M059J (cell line): ENCODE measurements at places on chromosomes 13 and 19. TPM values are rescaled to one million over a fixed set of nuclear protein-coding genes. Genes with fewer than 3 reads are reported as not detected.

Gene SLC6A16
- 0.05 TPM in 2 replicates for total RNA-seq

GRCh38 chr13:107209824-107210722, 642.1 kb upstream of the ARGLU1 start:
- no peak for DNase-seq

DNA sequence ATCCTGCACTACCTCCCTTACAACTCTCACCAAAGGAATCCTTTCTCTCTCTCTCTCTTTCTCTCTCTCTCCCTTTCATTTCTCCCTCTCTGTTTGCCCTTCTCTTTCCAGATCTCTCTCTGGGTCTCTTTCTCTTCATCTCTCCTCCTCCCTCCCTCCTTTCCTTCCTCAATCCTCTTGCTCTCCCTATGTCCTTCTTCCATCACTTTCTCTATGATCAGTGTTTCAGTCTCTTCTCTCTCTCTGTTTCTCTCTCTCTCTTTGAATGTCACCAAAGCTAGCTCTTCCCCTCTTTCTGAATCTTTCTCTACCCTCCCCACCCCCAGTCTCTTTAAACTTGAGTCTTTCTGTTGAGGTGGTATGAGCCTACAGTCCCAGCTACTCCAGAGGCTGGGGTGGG, 19.8 kb upstream of the KLK4 start:
- no peak for DNase-seq

- DNase-seq = no peak
Measured at GRCh38 chr13:95470574-95471366, 81.8 kb upstream of the CLDN10 start.

GRCh38 chr19:40831502-40832430, 18.5 kb downstream of the CYP2A6 start:
- peak; percentile 99 for DNase-seq

DNA sequence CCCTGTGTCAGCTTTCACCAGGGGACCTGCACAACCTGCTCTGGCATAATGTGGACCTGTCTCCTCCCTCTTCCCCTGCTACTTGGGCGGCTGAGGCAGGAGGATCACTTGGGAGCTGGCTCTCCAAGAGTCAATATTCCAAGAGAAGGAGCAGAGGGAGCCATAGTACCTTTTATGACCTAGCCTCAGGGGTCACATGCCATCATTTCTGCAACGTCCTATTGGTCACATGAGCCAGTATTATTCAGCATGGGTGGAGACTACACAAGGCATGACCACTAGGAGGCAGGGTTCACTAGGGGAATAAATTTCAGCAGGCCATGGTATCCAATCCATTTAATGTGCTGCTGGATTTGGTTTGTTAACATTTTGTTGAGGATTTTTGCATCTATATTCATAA, 12.0 kb upstream of the SHFL start:
- peak; percentile 43 for DNase-seq

DNA sequence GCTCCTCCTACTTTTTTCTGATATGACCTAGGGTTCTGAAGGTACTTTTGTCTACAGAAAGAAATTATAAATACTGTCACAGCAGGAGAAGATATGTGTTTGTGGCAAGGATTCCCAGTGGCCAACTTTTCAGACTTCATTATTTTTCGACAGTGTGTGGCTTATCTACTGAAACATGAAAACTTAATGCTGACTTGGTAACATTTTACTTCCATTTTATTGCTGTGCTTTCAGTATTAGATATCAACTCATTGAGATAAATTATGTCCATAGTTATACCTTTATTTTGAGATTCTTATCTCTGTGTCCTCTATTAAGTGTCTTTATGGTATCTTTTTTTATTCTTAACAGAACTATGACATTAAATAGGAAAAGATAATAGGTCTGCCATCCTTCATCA, 700.0 kb downstream of the PCDH9 start:
- DNase-seq = no peak

- peak; percentile 38 for DNase-seq
Measured at GRCh38 chr13:37209621-37210580, 104.4 kb upstream of the CSNK1A1L start.

Gene ZNF320
- total RNA-seq = 4.8 and 11.9 TPM in 2 replicates

DNA sequence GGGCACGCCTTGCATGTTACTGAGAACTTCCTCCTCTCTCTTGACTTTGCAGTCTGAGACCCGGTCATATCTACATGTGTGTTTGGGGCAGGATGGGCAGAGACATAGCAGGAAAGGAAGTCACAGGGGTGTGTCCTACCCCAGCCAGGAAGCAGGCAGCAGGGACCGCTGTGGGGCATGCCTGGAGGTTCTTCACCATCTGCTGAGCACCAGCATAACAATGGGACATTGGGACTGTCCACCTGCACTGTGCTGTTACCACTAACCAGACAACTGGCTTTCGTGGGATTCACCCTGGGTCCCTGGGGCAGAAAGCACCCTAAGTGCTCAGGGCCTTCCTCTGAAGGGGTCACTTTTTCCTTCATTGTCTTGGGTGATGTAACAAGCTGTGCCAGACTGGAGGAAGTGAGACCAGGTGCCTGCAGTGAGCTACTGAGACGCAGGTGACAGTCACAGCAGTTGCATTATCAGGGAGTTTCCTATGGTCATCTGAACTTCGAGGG, 2.6 kb upstream of the HAUS5 start:
- no peak for DNase-seq

DNA sequence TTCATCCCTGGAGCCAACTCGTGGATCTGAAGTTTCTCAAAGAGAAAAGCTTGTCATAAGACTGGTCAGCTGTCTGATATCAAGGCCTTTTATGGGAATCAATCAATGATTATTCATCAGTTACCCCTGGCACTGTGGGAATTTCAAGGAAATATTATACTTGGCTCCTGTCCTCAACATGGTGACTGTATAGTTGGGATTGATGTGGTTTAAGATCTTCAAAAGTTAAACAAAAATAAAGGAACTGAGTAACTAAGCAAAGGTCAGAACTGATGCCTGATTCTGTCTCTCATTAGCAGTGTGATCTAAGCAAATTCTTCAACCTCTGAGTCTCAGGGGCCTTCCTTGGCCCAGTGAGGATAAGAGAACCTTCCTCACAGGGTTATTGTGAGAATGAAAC, 22.2 kb upstream of the SERPINE3 start:
- peak; percentile 71 for DNase-seq

- peak; percentile 93 for DNase-seq
Measured at GRCh38 chr13:25901460-25902376, 150.1 kb downstream of the SHISA2 start.

DNA sequence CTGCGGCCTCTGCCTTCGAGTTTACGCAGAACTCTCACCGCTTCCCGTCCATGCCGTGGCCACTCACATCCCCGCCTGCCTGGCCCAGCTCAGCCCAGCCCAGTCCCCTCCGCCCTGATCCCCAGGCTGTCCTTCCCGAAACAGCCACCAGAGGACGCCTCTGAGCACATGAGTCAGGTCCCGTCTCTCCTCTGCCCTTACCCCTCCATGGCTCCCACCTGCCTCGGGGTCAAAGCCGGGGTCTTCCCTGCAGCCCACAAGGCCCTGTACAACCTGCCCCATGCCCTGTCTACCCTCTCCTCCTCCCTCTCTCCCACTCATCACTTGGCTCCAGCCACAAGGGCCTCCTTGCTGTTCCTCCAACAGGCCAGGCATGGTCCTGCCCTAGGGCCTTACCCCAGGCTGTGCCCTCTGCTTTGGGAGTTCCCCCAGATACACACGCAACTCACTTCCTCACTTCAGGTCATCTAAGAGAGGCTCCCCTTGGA, 8.1 kb upstream of the SEMA6B start:
- peak; percentile 41 for DNase-seq

GRCh38 chr19:39052243-39052746, 19.9 kb upstream of the FBXO27 start:
- peak; percentile 52 for DNase-seq

DNA sequence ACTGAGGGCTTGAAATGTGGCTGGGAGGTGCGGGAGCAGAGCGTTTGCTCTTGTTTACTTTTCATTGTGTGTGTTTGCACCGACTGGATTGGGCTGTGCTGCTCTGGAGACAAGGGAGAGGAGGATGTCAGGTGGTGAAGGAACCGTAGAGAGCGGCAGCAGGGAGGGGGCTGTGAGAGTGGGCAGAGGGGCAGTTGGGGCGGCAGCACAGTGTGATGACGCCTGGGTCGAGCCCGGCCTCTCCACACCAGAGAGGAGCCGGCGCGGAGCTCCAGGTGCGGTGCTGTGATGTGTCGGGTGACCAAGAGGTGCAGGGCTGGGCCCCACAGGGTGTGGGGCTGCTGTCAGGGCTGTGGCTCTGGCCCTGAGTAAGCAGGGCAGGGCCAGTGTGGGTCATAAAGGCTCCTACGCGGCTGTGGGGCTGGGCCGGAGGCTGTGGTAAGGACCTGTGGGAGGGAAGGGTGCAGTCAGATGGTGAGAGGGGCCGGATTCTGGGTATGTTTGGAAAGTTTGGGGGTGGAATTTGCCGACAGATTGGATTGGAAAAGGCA, 10.5 kb downstream of the NAXD start:
- no peak for DNase-seq

DNA sequence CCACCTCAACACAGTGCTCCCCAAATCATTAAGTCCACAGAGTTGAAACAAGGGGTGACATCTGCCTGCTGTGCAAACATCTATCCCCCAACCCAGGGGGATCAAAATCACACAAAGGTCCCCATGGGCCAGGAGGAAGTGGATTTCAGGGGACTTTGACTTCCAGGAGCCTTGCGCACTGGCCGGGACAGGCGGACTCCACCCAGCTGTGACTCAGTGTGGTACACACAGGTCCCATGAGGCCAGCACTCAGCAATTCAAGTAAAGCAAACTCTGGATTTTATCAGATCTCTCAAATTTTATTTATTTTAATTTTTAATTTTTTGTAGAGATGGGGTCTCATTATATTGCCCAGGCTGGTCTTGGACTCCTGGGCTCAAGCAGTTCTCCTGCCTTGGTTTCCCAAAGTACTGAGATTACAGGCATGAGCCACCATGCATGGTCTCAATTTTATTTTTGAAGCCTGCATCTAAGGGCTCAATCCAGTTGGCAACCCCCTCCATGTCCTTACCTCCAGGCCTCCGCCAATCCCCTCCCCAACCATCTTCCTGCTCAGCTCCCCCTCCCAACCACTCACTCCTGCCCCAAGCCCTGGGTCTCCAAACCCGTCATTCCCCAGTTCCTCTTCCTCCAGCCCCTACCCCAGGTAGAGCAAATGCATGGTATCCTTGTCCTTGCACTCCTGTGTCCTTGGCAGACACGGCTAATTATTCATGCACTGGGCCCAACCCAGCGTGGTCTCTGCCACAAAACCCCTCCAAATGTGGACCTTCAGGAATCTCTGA, 18.2 kb downstream of the ARHGAP33 start:
- no peak for DNase-seq

DNA sequence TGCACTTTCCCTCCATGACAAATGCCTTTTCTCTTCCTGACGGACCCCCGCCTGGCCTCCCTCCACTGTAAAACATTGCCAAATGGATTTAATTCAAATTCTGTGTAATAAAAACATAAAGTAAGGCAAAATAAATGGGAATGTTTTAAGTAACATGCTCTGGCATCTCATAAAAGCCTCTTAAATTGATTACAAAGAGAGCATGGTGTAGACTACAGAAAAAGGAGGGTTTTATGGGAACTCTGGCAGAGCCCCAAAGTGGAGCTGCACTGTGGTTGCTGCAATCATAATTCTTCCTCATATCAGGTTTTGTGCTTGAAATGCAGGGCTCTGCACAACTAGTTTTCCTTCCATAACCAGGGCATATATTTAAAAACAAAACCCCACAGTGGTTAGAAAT, 44.3 kb upstream of the SIAH3 start:
- DNase-seq = no peak

DNA sequence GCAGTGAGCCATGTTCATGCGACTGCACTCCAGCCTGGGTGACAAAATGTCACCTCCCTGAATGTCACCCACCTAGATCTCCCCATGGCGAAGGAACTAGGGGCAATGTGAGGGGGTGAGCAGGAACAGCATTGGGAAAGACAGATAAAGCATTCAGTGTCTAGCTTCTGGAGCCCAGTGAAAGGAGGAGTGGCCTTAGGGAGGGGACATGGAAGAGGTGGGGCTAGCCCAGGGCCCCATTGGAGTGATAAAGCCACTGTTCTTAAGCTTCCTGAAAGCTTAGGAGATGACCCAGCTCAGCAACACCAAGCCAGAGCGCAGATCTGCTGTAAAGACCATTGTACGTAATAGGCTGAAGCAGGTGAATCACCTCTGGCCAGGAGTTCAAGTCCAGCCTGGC, 13.0 kb upstream of the KCNN1 start:
- no peak for DNase-seq

GRCh38 chr13:52885141-52885540, 36.7 kb upstream of the PCDH8 start:
- DNase-seq = no peak

- DNase-seq = peak; percentile 14
Measured at GRCh38 chr19:2201473-2202148, 34.5 kb downstream of the PLEKHJ1 start.

DNA sequence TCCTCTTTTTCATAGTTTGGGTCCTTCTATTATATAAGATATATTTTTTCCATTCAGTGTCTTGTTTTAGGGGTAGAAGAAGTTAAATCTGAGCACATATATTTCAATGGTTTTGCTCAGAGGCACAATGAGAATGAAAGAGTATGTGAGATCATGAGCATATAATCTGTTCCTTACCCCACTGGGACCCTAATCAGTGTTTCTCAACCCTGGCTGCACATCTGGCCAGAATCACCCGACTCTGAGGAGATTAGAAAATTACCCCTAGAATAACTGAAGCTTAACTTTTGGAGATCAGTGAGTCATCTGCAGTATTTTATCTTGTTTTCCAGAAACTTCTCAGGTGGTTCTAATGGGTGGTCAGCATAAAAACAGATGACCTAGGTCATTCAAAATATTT, 782 bp downstream of the CYSLTR2 start:
- DNase-seq = no peak

Gene IZUMO2
- not detected in 2 replicates for total RNA-seq

Gene TNFSF9
- 11.7 and 16.3 TPM in 2 replicates for total RNA-seq

DNA sequence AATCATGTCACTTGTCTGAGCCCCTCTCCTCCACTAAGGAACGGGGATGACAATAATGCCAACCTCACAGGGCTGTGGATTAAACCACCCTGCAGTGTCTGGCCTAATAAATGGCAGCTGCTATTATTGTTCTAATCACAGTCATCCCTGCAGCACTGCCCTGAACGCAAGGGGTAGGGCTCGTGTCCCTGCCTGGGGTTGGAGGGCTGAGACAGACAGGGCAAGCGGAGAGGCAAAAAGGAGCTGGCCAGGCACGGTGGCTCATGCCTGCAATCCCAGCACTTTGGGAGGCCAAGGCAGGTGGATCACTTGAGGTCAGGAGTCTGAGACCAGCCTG, 10.2 kb upstream of the KPTN start:
- DNase-seq = no peak

Gene NLRP5
- total RNA-seq = not detected in 2 replicates

DNA sequence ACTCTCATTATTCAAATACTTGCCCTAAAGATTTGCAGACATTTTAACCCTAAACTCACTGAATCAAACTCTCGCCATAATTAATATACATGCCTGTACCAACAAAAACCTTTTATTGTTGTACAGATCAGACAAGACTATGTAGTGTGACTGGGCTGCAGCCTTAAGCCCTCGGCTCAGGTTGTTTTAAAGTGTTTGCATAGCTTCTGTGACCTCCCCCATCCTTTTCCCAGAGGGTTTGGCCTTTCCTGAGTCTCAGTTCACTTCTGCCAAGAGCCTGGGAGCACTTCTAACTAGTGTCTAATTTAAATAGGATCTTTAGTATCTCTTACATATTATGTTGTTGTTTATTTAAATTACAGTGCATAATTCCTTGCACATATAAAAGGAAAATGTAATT, 158.2 kb downstream of the HS6ST3 start:
- no peak for DNase-seq

Gene VSTM1
- total RNA-seq = not detected in 2 replicates
